ENCODE measurements at places on chromosomes 1 and 21.

- no peak for DNase-seq
Observed at GRCh38 chr1:4150262-4150661, 250.2 kb upstream of the C1orf174 start.

- no peak for DNase-seq
Observed at GRCh38 chr1:15065736-15066135, 87.8 kb upstream of the TMEM51 start.

GRCh38 chr1:198304431-198304830 is 147.6 kb downstream of the NEK7 start:
- DNase-seq: no peak

DNA sequence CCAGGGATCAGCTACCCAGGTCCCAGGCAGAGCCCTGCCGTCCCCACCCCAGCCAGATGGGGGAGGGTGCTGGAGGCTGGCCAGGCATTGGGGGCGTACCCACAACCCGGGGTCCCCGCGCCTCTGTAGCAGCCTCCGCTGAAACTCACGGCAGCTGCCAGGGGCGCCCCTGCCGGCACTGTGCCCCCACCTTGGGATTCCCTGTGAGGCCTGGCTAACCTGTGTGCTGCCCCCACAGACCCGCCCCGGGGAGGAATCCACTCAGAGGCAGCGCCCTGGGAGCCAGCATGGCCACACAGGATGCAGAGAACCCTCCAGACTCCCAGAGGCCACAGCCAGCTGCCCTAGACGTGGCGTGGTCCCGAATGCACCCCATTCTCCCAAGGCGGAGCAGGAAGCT is 3.8 kb downstream of the DVL1 start:
- DNase-seq: no peak

DNA sequence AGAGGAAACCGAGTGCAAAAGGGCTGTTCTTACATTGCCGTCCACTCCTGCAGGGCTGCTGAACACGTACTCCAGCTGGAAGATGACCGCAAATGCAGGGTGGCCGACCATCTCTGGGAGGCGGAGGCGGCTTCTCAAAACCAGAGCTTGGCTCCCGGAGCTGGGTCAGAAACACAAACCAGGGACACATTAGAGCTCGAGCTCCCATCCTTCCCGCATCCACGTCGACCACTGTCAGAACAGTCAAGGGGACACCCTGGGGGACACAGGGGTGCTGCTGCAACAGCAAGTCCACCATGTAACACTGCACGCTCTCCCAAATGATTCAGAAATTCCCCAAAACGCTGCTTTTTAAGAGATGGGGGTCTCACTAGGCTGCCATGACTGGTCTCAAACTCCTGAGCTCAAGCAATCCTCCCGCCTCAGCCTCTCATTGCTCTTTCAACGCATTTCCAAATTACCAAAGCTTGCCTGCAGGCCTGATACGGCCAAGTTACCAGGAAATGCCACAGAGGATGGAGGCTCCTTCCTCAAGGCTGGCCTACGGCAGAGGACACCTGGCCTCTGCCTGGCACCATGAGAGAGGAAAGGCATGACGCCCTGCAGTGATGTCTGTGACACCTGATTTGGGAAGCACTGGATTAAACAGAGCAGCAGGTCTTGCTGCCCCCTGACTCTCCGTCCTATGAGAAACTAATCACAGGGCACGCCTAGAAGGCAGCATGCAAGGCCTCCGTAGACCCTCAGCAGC is 45.0 kb downstream of the NPHP4 start:
- no peak for DNase-seq

- DNase-seq: no peak
Observed at GRCh38 chr1:109763646-109764415, at the start of gene EPS8L3. Gene EPS8L3 (minus strand): TSS chr1:109763923. CDS start chr1:109761749, 2,174 bp downstream.

- DNase-seq: no peak
Observed at GRCh38 chr21:14979264-14979663, 85.5 kb downstream of the NRIP1 start.

DNA sequence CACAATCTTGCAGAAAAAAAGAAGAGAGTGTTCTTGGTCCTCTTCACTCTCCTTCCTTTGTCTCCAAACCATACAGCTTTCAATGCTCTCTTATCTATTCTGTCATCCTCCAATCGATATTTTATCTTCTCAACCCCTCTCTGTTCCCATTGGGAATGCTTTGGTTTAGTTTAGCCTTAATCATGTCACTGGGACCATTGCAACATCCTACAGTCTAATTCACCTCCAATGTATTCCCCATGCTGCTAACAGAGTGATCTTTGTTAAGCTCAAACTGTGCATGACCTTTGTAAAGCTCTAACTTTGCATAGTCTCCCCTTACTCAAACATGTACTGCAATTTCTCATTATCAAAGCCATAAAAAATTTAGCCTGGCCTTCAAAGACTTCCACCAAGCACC is 2.9 kb downstream of the MPL start:
- no peak for DNase-seq

GRCh38 chr1:84795966-84796600 is 96.9 kb downstream of the LPAR3 start:
- DNase-seq: no peak

GRCh38 chr1:77288275-77288674 is 6.5 kb downstream of the AK5 start:
- DNase-seq: no peak

GRCh38 chr1:54230507-54231339 is 30.8 kb downstream of the MRPL37 start:
- DNase-seq: no peak

- no peak for DNase-seq
Observed at GRCh38 chr1:21338573-21339355, 48.5 kb upstream of the ECE1 start.

DNA sequence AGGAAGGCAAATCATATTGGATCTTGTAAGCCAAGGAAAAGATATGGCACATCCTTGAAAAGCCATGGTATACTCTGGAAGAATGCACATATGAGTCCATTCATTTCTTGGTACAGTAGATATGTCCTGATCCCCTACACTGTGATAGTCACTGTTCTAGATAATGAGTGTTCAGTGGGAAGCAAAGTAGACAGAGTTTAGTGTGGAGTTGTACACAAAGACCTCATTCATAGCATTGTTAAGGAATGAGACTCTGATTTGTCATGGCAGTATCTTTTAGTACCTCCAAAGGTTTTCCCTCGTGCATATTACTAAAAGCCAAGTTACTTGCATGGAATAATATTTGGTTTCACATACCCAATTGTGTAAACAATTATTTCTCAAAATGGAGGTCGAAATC is 204.7 kb downstream of the NFIA start:
- no peak for DNase-seq

DNA sequence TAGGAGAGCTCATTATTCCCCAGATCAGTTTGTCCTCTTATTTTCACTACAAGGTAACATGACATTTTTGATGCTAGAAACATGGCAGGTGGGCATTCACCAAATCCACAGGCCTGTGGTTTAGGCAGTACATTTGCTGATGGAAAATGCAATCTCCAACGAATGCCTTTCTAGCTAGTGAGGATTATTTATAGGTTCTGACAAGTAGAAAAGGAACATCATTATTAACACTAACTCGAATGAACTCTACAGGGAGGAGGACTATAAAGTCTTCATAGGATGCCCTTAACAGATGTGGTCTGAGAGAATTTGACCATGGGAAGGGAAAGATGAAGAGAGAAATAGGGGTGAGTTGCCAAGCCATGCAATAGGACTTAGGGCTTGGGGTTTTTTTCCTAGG is 71.5 kb upstream of the BCL10 start:
- DNase-seq: no peak

DNA sequence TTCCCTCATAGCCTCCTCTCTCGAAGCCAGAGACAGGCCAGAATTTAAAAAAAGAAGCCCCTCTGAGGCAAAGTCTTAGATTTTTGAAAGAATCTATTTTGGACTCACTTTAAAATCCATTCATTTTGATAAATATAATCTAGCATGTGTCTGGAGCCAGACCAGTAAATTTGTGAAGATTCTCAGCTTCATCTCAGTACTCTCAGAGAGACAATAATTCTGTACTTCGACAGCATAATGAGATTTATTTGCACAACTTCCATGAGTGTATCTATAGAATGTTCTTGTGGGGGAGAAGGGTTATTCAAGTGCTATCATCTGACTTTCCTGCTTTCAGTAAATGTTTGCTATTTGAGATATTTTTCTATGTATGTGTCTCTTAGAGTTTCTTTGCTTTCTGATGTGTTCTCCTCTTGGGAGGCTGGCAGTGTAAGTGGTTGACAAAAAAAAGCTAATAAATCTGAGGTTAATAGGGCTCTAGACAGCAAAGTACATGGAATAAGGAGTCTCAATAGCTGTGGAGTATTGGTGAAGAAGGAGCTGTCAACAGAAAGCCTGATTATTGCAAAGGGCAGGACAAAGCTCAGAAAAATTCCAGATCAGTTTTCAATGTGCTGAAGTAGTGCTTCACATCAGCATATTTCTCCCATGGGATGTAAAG is 223.0 kb downstream of the PTBP2 start:
- no peak for DNase-seq

DNA sequence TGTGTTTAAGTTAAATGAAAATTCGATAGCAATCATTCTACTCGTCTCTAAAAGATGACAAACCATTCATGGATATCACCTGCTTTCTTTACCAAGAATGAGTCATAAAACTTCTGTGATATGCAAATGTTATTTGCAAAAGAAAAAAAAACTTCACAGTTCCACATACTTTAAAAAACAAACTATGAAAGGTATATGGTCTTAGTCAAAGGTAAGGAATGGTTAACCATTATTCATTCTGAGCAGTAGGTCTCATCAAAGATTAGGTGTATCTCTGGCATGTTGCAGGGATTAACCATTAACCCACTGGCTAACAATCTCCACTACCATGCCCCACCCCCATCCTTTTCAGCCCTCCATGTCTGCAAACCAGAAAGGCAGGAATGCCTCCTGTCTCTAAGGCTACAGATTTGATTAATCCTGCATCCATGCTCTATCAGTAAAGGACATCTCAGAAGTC is 44.4 kb downstream of the PTPN14 start:
- no peak for DNase-seq

DNA sequence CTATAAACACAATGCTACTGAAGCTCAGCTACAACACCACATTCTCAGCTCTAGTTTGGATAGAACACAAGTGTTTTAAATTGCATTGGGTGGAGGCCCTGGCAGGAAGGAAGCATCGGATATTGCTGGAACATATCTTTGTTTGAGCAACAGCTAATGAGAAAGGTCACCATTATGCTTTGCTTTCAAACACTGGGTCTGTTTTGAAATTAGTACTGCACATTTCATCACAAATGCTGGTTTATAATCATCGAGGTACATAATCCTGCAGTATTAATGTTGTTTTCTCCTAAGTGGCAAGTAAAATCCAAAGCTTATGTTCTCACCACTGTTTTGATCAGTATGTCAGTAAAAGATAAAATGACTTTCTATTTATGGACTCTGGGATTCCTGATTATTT is 61.5 kb upstream of the ARHGAP29 start:
- no peak for DNase-seq

DNA sequence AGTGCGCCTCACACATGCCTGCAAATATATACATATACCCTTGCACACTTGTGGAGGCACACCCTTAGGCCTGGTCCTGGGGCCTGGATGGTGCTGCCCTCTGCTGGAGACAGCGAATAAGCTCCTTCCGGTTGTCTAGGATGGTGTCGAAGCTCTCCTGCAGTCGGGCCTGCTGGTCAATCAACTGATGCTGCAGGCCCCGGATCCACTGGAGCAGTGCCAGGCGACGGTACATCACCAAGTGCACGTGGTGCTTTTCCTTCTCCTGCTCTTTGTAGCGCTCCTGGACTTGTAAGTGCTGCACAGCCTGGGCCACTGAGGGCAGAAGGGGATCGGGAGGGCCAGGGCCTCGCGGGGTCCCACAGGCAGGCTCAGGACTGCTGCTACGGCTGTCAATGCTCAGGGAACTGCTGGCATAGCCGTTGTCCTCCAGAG is 3.1 kb downstream of the C1orf216 start:
- DNase-seq: peak; percentile 70

DNA sequence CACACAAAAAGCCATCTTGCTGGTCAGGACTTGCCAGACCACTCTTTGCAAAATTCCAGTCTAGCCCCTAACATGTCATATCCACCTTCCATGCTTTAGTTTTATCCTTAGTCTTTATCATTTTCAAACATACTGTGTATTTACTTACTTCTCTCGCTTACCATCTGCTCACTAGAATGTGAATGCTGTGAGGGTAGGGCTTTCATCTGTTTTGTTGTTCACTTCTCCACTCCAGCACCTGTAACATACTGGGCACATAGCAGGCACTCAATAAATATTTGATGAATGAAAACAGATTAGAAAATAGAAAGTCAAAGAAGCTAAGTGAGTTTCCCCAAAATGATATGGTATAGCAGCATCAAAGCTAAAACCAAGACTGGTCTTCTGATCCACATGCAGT is 79.9 kb downstream of the OLFML2B start:
- no peak for DNase-seq

DNA sequence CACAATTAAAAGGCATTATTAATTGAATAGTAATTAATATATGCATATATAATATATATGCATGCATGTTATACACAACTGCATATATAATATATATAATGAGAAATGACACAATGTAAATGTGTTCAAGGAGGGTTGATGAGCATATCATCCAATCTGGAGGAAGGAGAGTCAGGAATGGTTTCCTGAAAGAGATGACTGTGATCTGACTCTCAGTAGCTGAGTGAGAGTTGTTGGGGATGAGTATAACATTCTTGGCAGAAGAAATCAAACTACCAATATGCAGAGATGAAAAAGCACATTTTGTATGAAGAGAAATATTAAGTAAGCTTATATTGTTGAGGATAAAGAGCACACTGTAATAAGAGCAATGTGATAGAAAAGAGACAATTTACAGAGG is 37.3 kb downstream of the F13B start:
- no peak for DNase-seq

GRCh38 chr1:165169028-165169427 is 187.5 kb downstream of the LMX1A start:
- DNase-seq: no peak

DNA sequence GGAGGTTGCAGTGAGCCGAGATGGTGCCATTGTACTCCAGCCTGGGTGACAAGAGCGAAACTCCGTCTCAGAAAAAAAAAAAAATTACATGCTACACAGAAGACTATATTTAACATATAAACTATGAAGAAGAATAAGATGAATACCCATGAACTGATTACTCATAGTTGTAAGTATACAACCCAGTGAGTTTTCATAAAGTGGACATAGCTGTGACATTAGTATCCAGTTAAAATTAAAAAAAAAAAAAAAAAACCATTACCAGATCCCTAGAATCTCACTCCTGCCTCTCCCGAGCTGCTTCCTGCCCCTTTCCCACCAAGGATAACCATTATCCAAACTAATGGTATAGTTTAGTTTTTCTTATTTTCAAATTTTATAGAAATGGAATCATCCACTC is 37.4 kb downstream of the UBE4B start:
- DNase-seq: no peak

- no peak for DNase-seq
Observed at GRCh38 chr1:94922761-94923331, 4.1 kb downstream of the CNN3 start.

GRCh38 chr1:12316331-12316730 is 86.5 kb downstream of the VPS13D start:
- DNase-seq: no peak

- DNase-seq: no peak
Observed at GRCh38 chr21:26967062-26967913, at the start of gene ADAMTS5. Gene ADAMTS5 (minus strand): TSS chr21:26967088. CDS start chr21:26966391, 697 bp downstream.

- DNase-seq: peak; percentile 52
Observed at GRCh38 chr1:153842006-153842471, 66.8 kb downstream of the SLC27A3 start.

- DNase-seq: no peak
Observed at GRCh38 chr21:42651515-42652401, 1.7 kb upstream of the PDE9A start.

- no peak for DNase-seq
Observed at GRCh38 chr1:44519035-44519676, 114.1 kb downstream of the RNF220 start.
